ENCODE measurements at places on chromosomes 6 and 20.

GRCh38 chr6:166459272-166459671 is 76.5 kb upstream of the MPC1 start:
- no peak for DNase-seq

DNA sequence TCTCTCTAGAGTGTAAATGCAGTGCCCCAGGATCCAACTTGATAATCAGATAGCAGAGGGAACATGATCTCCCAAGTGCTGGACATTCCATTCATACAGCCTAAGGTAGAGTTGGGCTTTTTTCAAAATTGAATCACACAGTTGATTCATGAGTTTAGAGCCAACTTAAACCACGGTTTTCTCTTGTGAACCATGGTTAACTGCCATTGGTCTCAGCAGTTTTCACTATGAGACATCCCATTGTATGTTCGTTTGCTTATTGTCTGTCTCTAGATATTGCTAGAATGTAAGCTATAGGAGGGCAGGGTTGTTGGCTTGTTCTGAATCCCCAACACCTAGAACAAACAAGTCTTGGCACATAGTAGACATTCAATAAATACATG is 37.2 kb upstream of the TAF8 start:
- DNase-seq: no peak

- DNase-seq: no peak
Measured at GRCh38 chr6:113184291-113184690, 672.9 kb upstream of the MARCKS start.

DNA sequence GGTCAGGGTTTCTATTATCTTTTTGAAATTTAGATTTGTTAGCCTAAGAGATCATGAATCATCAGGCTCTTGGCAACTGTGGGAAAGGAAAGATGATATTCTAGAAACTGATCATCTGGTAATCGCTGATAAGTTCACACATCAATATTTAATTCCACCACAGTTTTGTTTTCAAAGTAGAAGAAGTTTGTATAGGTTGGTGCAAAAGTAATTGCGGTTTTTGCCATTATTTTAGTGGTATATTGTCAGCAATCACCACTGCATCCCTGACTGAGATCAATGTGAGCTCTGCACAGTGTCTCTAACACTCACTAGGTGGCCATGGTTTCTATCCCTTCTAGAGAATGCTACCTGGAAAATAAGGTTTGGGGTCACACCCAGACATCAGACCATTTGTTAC is 17.0 kb upstream of the PXDC1 start:
- no peak for DNase-seq

GRCh38 chr6:63465750-63466149 is 106.5 kb upstream of the LOC128125822 start:
- DNase-seq: no peak

DNA sequence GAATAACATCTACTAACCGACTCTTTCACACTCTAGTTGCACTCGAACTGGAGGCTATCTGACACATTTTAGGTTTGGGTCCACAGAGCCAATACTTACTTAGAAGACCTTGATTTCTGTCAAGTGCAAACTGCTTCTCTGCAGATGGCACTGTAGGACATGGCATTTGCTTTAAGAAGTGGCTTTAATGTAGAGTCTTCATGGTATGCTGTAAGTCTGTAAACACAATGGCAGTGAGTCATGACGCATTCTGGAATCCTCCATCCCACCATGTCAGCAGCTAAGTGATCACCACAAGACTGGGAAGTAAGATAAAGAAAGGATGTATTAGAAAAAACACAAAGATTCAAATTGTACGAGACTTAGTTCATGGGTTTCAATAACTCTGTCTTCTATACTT is 377.0 kb upstream of the NOX3 start:
- no peak for DNase-seq

- DNase-seq: peak; percentile 29
Measured at GRCh38 chr6:2158596-2159271, 86.7 kb downstream of the GMDS start.

DNA sequence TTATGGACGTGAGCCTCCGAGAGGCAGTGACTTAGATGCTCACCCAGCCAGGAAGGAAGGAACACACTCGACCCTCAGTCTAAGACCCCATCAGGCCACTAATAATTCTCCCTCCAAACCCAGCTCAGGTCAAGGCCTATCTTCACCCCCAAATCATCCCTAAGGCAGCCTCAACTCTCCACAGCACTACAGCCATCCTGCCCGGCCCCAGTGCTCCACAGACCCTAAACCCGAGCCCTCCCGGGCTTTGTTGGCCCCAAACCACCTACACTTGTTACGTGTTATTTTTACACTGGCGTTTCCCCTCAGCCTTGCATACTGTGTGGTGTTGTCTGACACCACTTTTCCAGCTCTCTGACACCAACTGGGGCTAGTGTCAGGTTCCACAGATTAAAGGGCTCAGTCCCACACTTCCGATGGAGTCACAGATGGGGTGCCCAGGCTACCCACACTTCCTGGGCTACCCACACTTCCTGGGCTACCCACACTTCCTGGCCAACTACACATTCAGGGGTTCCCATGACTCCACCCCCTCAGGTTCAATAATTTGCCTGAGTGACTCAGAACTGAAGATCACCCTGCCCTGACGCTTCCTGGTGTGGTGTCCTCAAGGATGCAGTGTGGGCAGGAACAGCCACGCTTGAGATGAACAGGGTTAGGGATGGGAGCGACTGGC is 25.3 kb downstream of the RBCK1 start:
- no peak for DNase-seq

GRCh38 chr6:54010340-54011276 is 100.6 kb upstream of the MLIP start:
- DNase-seq: peak; percentile 63

GRCh38 chr6:158769771-158770432 is 49.3 kb downstream of the EZR start:
- no peak for DNase-seq
